Kidney tubule cell (primary cell): ENCODE measurements at places on chromosomes 16 and 17.

- no peak for DNase-seq
Measured at GRCh38 chr16:85808926-85809325, 9.4 kb downstream of the COX4I1 start.

GRCh38 chr17:82198092-82198491, 14.6 kb downstream of the CCDC57 start:
- DNase-seq = no peak

- no peak for DNase-seq
Measured at GRCh38 chr16:85365120-85365519, 248.0 kb upstream of the GSE1 start.

DNA sequence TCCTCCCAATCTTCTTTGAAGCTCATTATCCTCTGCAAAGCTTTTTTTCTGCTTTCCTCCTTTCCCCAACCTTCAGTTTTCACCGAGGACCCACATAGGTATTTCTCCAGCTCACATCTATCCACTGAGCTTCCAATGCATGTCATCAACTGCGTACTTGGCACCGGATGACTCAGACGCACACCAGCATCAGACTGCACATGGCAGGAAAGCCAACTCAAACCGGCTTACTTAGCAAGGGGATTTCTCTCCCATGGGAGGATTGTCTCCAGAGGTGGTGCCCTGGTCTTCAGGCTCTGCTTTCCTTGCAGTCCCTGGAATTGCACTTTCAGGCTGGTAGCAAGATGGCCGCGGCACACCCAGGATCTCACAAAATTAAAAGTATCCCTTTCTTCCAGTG, 1.7 kb upstream of the AKTIP start:
- peak; percentile 85 for DNase-seq

DNA sequence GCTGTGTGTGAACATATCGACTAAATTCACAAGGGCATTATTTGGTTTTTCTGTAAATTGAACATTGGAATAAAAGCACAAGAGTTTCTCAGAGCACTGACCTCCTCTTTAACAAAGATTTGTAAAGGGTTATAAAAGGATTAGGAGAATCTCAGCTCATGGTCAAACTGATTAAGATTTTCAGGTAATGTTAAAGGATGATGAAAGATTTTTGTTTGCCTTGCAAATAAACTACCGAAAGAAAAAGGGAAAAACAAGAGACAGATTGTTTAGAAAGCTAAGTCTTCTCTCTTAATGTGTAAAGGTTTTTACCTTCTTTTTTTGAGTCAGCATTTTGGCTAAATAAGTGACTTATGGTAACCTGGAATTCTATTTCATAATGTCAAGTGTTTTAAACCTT, 47.6 kb upstream of the MED9 start:
- no peak for DNase-seq

DNA sequence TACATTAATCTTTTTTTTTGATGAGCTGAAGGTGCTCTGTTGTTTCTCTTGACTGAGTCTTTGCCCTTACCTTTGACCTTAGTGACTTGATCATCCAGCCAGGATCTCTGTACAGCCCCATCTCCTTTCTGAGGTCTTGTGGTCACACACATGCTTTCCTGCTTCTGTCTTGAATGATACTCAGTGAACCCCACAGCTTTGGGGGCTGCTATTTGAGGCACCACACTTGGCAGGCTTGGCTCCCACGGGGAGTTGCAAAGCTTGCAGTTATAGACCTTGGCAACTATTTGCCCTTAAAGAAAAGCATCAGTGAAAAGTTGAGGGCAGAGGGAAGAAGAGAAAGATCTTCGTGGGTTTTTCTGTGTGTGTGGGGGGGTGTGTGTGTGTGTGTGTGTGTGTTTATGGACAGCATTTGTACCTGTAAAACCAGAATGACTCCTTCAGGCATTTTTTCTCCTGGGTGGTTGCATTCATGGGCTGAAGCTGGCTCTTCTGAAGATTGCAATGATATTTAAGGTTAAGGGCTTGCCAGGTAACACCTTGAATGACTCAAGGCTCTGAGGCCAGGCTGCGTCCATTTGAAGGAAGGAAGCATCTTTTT, 101.6 kb downstream of the MSI2 start:
- peak; percentile 89 for DNase-seq

DNA sequence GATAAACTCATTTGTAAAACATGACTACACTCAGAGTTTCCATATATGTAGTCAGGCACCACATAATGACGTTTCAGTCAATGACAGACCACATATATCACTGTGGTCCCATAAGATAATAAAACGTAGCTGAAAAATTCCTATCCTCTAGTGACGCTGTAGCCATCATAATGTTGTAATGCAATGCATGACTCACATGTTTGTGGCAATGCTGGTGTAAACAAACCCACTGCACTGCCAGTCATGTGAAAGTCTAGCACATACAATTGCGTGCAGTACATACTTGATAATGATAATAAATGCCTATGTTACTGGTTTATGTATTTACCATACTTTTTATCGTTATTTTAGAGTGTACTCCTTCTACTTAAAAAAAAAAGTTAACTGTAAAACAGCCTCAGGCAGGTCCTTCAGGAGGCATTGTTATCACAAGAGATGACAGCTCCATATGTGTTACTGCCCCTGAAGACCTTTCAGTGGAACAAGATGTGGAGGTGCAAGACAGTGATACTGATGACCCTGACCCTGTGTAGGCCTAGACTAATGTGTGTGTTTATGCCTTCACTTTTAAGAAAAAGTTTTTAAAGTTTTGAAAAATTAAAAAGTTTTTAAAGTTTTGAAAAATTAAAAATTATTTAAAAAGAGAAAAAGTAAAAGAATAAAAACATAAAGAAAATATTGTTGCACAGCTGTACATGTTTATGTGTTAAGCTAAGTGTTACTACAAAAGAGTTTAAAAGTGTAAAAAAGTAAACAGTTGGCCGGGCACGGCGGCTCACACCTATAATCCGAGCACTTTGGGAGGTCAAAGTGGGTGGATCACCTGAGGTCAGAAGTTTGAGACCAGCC, 9.0 kb downstream of the STAT5B start:
- DNase-seq = peak; percentile 4

DNA sequence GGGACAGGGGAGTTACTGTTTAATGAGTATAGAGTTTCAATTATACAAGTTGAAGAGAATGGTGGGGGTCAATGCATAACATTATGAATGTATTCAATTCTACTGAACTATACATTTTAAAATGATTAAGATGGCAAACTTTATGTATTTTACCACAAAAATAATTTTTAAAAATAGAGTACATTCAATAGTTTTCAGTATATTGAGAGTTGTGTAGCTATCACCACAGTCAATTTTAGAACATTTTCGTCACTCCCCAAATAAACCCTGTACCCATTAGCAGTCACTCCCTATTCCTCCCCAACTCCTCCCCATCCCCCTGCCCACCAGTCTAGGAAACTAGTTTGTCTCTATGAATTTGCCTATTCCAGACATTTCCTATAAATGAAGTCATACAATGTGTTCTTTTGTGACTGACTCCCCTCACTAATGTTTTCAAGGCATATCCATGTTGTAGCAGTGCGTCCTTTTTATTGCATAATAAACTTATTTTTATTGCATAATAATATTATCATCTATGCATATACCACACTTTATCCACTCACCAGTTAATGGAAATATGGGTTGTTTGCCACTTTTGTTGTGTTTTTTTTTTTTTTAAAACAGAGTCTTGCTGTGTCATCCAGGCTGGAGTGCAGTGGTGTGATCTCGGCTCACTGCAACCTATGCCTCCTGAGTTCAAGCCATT, 52.5 kb upstream of the ERN1 start:
- no peak for DNase-seq
